ENCODE measurements at places on chromosomes 4 and X. TPM values are rescaled to one million over a fixed set of nuclear protein-coding genes. Genes with fewer than 3 reads are reported as not detected.
A peak's percentile ranks its signal among the peaks of the same experiment; 100 is the strongest.

- no peaks in the 10 kb centered on the region for H3K27me3 ChIP-seq
- no peak overlapping the region for H3K27ac ChIP-seq
- no peak overlapping the region for H3K4me3 ChIP-seq
- peaks cover 30% of the 10 kb centered on the region for H3K4me1 ChIP-seq
- no peaks in the 10 kb centered on the region for H3K36me3 ChIP-seq
Measured at GRCh38 chrX:40420899-40421729, 159.7 kb upstream of the ATP6AP2 start.

- H3K4me3 ChIP-seq = peak overlapping the region; percentile 36
- H3K36me3 ChIP-seq = no peaks in the 10 kb centered on the region
- H3K27me3 ChIP-seq = peaks cover 89% of the 10 kb centered on the region
- peaks cover 27% of the 10 kb centered on the region for H3K4me1 ChIP-seq
Measured at GRCh38 chr4:112509243-112510141, 6.5 kb downstream of the NEUROG2 start.

DNA sequence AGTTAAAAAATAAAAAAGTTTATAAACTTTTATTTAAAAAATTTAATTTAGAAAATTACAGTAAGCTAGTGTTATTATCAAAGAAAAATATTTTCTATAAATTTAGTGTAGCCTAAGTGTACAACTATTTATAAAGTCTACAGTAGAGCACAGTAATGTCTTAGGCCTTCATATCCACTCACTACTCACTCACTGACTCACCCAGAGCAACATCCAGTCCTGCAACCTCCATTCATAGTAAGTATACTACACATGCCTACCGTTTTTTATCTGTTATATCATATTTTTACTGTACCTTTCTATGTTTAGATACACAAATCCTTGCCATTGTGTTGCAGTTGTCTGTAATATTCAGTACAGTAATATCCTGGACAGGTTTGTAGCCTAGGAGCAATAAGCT is 129.0 kb upstream of the FAM47B start:
- no peaks in the 10 kb centered on the region for H3K36me3 ChIP-seq
- H3K27me3 ChIP-seq = no peaks in the 10 kb centered on the region
- H3K4me1 ChIP-seq = no peaks in the 10 kb centered on the region

DNA sequence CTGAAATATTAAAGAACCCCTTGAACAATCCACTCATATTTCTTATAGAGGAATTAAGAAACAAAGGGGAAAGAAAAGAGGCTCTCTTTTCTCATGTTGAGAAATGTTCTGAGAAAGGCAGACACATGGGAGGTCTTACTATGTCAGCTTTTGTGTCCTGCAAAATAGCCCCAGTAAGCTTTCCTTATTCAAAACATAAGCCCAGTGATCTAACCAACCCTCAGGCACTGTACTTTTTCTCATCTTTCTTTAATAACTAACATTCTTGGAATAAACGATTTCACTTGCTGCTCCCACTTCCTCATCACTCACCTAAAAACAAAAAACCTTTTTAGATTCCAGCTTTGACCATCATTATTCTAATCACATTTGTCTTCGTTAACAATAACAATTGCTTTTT is 115.9 kb downstream of the GLRA3 start:
- no peaks in the 10 kb centered on the region for H3K4me1 ChIP-seq
- no peak overlapping the region for H3K4me3 ChIP-seq
- no peak overlapping the region for H3K27ac ChIP-seq
- no peaks in the 10 kb centered on the region for H3K36me3 ChIP-seq

GRCh38 chrX:135324463-135324862 is 15.2 kb downstream of the ETDC start:
- no peaks in the 10 kb centered on the region for H3K27me3 ChIP-seq
- no peak overlapping the region for H3K27ac ChIP-seq
- DNase-seq = no peak
- no peak overlapping the region for H3K4me3 ChIP-seq

- no peak overlapping the region for H3K4me3 ChIP-seq
- H3K27ac ChIP-seq = no peak overlapping the region
- no peaks in the 10 kb centered on the region for H3K36me3 ChIP-seq
- H3K27me3 ChIP-seq = no peaks in the 10 kb centered on the region
- H3K4me1 ChIP-seq = no peaks in the 10 kb centered on the region
Measured at GRCh38 chr4:95949136-95949765, 109.4 kb downstream of the PDHA2 start.

DNA sequence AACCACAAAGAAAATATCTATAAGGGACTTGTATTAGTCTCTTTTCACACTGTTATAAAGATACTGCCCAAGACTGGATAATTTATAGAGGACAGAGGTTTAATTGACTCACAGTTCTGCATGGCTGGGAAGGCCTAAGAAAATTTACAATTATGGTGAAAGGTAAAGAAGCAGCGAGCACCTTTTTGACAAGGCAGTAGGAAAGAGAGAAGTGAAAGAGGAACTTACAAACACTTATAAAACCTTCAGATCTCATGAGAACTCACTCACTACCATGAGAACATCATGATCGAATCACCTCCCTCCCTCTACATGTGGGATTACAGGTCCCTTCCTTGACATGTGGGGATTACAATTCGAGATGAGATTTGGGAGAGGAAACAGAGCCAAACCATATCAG is 856.0 kb downstream of the TRAM1L1 start:
- no peak for DNase-seq
- no peaks in the 10 kb centered on the region for H3K4me1 ChIP-seq
- H3K36me3 ChIP-seq = no peaks in the 10 kb centered on the region
- no peak overlapping the region for H3K27ac ChIP-seq
- no peak overlapping the region for H3K4me3 ChIP-seq

DNA sequence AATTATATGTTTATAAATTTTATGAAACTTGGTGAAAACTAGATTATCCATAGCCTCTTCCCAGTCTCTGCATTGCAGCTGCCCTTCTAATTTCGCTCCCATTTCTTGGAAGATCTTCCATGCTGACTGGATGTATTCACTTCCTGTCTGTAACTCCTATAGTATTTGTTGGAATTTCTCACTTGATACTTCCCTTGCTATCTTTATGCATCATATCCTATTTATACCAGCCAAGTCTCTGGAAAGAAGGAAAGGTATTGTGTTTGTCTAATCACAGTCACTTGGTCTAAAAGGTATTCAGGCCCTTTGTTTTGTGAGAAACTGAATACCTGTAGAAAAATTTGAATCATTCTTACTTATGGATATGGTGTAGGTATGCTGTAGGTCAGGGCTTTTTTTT is 870.9 kb upstream of the FRG1 start:
- H3K36me3 ChIP-seq = no peaks in the 10 kb centered on the region
- H3K27ac ChIP-seq = no peak overlapping the region
- H3K4me3 ChIP-seq = no peak overlapping the region
- H3K27me3 ChIP-seq = no peaks in the 10 kb centered on the region
- DNase-seq = no peak
- H3K4me1 ChIP-seq = no peaks in the 10 kb centered on the region

- H3K27ac ChIP-seq = no peak overlapping the region
- H3K4me1 ChIP-seq = no peaks in the 10 kb centered on the region
Measured at GRCh38 chr4:73438582-73439215, 2.7 kb downstream of the AFP start.

DNA sequence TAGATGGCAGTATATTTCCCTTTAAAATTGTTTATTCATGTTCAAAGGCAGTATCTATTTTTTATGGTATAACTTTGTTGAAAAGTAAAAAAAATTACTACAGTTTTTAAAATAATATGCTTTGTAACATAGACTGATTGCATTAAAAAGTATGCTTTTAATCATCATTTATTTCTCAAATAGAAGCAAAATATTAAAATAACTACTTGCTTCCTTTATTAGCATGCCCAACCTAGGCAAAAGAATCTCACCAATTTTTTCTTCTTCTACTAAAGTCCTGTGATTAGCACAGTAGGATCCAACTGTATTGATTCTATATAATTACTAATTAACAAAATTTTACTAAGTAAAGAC is 69.6 kb upstream of the NFKB1 start:
- no peak for DNase-seq
- H3K4me3 ChIP-seq = peak overlapping the region; percentile 85
- H3K4me1 ChIP-seq = peaks cover 15% of the 10 kb centered on the region
- no peak overlapping the region for H3K27ac ChIP-seq
- H3K36me3 ChIP-seq = peaks cover 24% of the 10 kb centered on the region

DNA sequence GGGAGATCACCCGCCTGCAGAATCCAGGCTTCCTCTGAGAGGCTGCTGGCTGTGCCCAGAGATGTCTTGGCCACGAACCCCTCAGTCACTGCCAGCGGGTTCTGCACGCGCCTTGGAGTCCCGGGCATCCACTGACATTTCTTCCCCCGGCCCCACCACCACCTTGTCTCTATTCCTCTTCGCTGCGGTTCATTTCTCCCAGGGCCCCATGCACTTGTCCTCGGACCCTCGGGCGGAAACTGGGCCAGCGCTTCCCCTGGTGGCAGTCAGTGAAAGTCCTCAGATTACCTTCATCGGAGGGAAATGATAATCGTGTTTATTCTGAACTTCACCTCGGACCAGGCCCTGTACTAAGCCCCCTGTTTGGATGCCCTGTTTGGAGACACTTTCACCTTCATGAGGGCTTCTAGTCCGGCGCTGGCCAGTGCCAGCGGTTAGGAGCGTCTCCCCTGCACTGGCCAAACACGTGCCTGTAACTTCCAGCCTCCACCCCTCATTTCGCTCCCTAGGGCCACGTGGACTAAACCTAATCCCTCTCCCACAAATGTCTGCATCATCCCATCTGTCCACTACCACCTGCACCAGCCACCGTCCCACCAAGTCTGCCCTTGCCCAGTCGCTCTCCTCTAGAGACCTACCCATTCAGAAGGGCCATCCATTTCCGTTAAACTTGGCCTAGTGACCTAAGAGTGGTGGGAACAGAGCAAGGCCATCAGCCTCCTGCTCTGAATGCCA is 82.0 kb downstream of the DCTD start:
- no peak for DNase-seq
- no peak overlapping the region for H3K27ac ChIP-seq
- peaks cover 21% of the 10 kb centered on the region for H3K27me3 ChIP-seq
- H3K36me3 ChIP-seq = no peaks in the 10 kb centered on the region

- DNase-seq = no peak
- H3K4me3 ChIP-seq = no peak overlapping the region
- peaks cover 6% of the 10 kb centered on the region for H3K4me1 ChIP-seq
- no peak overlapping the region for H3K27ac ChIP-seq
- peaks cover 4% of the 10 kb centered on the region for H3K36me3 ChIP-seq
- no peaks in the 10 kb centered on the region for H3K27me3 ChIP-seq
Measured at GRCh38 chr4:47444031-47444430, 19.5 kb downstream of the COMMD8 start.

DNA sequence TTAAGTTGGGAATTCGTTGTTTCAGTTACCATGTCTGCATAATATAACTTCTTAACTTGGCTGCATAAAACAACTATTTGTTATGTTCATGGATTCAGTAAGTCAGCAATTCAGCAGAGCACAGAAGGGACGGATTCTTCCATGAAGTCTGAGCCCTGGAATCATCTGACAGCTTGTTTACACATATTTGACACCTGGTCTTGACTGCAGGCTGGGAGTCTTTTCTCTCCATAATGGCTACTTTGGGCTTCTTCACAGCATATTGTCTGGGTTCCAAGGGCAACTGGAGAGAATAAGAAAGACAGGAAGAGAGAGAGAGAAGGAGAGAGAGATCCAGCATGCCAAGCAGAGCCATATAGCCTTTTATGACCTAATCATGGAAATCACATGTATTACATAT is 23.1 kb downstream of the CENPC start:
- peaks cover 71% of the 10 kb centered on the region for H3K36me3 ChIP-seq
- no peaks in the 10 kb centered on the region for H3K27me3 ChIP-seq
- H3K4me3 ChIP-seq = no peak overlapping the region

DNA sequence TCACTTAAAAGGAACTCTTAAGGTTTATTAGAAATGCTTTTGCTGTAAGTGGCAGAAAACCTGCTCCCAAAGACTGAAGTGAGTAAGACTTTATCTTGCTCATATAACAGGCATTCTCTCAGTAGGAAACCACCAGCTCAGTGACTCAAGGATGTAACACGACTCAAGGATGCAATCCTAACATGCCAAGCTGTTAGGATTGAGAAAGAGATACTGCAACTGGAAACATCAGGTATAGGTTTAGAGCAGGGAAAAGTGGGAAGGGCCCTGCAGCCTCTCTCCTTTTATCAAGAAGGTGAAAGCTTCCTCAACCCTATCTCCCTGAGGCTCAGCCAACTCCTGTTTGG is 11.9 kb upstream of the SLC9A7 start:
- peaks cover 3% of the 10 kb centered on the region for H3K27me3 ChIP-seq
- H3K36me3 ChIP-seq = peaks cover 2% of the 10 kb centered on the region
- H3K4me1 ChIP-seq = no peaks in the 10 kb centered on the region
- no peak overlapping the region for H3K27ac ChIP-seq
- H3K4me3 ChIP-seq = no peak overlapping the region
- no peak for DNase-seq

DNA sequence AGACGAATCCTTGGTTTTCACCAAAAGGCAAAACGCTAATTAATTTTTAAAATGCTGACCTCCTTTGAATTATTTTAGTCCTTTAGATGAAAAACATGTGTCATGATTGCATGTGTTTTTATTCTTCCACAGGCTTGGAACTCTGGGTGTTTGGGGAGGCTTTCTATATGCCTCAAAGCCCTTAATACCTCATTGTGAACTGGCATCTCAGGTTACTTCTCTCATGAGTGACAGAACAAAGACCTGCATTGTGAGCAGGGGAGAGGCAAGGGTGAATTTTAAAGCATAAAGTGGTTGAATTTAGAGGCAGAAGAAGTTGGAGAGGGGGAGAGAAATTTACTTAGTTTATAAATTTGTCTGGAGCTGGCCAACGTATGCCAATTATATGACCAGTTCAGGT is 119.5 kb downstream of the ARSF start:
- no peaks in the 10 kb centered on the region for H3K27me3 ChIP-seq
- H3K27ac ChIP-seq = no peak overlapping the region
- no peak for DNase-seq
- H3K4me3 ChIP-seq = no peak overlapping the region
- no peaks in the 10 kb centered on the region for H3K36me3 ChIP-seq
- H3K4me1 ChIP-seq = no peaks in the 10 kb centered on the region

- peak overlapping the region; percentile 98 for H3K27ac ChIP-seq
- H3K4me1 ChIP-seq = peaks cover 71% of the 10 kb centered on the region
- H3K4me3 ChIP-seq = peak overlapping the region; percentile 54
- peaks cover 21% of the 10 kb centered on the region for H3K36me3 ChIP-seq
- H3K27me3 ChIP-seq = no peaks in the 10 kb centered on the region
- peak; percentile 71 for DNase-seq
Measured at GRCh38 chrX:42943051-42943974, 165.3 kb upstream of the PPP1R2C start.

- H3K36me3 ChIP-seq = peaks cover 15% of the 10 kb centered on the region
- H3K4me3 ChIP-seq = no peak overlapping the region
- H3K27ac ChIP-seq = no peak overlapping the region
- H3K27me3 ChIP-seq = no peaks in the 10 kb centered on the region
- peaks cover 19% of the 10 kb centered on the region for H3K4me1 ChIP-seq
Measured at GRCh38 chr4:152672206-152673092, 7.3 kb downstream of the TMEM154 start.

BTC gene
- total RNA-seq = not detected

NUDT10 gene
- total RNA-seq = 0.91 TPM

MANBA gene
- total RNA-seq = 12.1 TPM

ANKRD50 gene
- 0.15 TPM for total RNA-seq

MGARP gene
- total RNA-seq = 0.20 TPM

ADH6 gene
- total RNA-seq = not detected

NIPAL1 gene
- total RNA-seq = 0.35 TPM

PROM1 gene
- total RNA-seq = not detected

MTMR8 gene
- 4.5 TPM for total RNA-seq

Measured in activated CD8-positive, alpha-beta memory T cell treated with anti-CD3 and anti-CD28 coated beads, Interleukin-2, amount 10 ng/mL, durations not matched to agents 7 days and 5 days (primary cell).